ENCODE measurements at places on chromosomes 5 and 9.
A peak's percentile ranks its signal among the peaks of the same experiment; 100 is the strongest.

DNA sequence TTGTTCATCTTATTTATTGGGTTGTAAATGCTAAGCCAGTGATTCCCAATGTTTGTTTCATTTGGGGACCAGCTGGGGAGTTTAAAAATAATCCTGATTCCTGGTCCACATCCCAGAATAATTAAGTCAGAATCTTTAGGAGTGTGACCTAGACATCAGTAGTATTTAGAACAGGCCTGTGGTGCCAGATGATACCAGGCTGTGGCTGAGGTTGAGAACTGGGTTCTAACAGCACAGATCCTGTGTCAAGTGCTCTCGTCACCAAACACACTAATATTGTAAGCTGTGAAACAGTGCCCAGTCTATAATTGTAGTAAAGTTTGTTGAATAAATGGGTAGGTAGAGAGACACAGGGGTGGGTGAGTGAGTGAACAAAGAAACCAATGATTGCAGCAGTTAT, 172.1 kb upstream of the PPP1R2B start:
- no peak for DNase-seq

GRCh38 chr9:107707915-107708441, 218.4 kb upstream of the KLF4 start:
- peak; percentile 77 for DNase-seq

DNA sequence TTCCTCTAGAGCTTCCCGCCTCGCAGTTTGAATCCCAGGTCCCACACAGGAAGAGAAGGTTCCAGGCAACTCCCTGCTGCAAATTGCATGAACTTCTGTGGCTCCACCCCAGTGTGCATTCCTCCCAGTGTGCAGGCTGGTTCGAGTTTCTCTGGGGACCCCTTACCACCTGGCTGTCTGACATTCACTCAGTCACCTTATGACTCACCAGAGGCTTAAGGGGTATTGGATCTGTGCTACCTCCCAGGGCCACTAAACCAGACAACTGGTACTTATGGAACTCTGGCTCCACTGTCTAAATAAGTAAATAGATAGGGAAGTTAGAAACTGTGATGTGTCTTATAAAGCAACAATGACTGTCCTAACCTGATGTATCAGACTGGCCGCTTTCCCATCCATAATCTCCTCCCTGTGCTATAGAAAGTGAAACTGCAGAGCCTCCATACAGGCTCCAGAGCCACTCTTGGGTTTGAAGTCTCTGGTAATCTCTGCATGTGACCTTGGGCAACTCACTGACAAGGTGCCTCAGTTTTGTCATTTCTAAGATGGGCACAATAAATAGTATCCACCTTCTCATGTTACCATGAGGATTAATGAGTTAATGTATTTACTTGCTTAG, 720.6 kb downstream of the SEMA5A start:
- DNase-seq: no peak

DNA sequence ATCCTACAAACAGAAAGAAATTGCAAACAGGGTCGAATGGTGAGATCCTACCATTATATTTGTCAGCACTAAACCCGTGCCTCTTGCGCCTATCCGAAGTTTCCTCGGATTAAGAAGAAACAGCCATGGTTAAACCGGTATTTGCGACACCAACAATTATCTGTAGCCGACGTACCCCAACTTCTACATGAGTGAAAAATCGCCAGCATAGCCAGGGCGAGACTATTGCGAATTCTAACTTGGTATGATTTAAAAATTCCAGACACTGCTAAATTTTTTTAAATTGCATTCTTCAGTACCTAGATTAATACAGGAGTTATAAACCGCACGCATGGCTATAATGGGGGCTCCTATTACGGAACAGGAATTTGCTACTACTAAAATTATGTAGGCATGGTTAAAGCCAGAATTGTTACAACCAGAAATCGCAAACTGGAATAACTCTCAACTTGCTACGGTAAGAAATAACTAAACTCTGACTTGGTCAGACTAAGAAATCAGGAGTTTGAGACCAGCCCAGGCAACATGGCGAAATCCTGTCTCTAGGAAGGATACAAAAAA, 25.3 kb upstream of the ANXA2R start:
- DNase-seq: no peak

DNA sequence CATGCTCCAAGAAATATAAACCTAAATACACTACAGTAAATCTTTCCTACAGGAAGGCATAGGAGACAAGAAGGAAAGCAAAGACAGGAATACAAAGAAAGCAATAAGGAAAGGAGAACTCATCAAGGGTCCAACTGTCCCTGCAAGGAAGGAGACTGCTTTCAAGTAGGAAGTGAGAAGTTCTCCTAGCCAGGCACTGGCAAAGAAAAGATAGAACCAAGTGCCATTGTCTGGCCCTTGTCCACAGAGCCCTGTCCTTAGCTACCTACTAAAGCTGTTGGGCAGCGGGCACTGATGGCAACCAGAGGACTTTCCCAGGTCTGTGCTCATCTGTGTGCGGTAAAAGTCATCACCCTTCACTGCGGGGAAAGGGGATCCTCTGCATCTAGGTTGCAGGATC, 108.2 kb downstream of the KLHL3 start:
- no peak for DNase-seq

DNA sequence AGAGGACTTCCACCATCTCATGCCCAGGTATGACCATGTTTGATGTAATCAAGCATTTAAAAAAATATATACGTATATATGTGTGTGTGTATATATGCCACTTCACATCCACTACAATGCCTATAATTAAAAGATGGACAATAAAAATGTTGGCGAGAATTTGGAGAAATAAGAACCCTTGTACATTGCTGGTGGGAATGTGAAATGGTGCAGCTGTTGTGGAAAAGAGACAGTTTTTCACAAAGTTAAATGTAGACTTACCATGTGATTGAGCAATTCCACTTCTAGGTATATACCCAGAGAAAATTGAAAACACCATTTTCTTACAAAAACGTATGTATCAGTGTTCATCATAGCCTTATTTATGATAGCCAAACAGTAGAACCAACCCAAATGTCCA, 229.2 kb upstream of the WWC1 start:
- no peak for DNase-seq

All from HFF-Myc (cell line).